ENCODE measurements at places on chromosomes 5 and 9.

- DNase-seq: no peak
These were observed 1.5 kb downstream of the RNF44 start for GRCh38 chr5:176535664-176536131.

- no peak for DNase-seq
These were observed 14.0 kb downstream of the SNX18 start for GRCh38 chr5:54531546-54531945.

- no peak for DNase-seq
These were observed 71.6 kb upstream of the GALNT10 start for GRCh38 chr5:154118893-154119336.

DNA sequence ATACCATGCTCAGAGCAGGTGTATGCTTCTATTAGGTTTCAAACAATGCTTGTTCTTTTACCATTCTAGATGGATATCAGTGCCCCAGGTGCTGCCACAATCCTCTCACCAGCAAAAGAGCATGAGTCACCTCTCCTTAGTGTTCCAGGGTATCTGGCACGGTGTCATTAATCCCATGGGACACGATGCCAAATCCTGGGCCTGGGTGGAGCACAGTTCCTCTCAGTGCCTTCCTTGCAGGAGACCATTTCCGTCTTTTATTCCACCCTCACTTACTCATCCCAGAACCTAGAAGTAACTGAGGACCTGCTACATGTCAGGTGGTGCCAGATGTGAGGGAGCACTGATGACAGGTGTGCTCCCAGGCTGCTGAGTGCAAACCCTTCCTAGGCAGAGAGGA, 1.3 kb upstream of the OR13J1 start:
- DNase-seq: no peak

- DNase-seq: no peak
These were observed 343.1 kb downstream of the CTNND2 start for GRCh38 chr5:11560915-11561697.

- no peak for DNase-seq
These were observed 5.8 kb downstream of the TRAF1 start for GRCh38 chr9:120920806-120921178.

- DNase-seq: no peak
These were observed 12.1 kb downstream of the ADAM19 start for GRCh38 chr5:157563373-157563928.

- no peak for DNase-seq
These were observed 154.5 kb downstream of the YIPF5 start for GRCh38 chr5:144015961-144016360.

GRCh38 chr9:101172616-101173015, 144.1 kb downstream of the PLPPR1 start:
- DNase-seq: no peak

- DNase-seq: no peak
These were observed 37.2 kb downstream of the NTNG2 start for GRCh38 chr9:132199056-132199455.

GRCh38 chr5:115599924-115600323, 2.4 kb downstream of the TICAM2 start:
- no peak for DNase-seq

DNA sequence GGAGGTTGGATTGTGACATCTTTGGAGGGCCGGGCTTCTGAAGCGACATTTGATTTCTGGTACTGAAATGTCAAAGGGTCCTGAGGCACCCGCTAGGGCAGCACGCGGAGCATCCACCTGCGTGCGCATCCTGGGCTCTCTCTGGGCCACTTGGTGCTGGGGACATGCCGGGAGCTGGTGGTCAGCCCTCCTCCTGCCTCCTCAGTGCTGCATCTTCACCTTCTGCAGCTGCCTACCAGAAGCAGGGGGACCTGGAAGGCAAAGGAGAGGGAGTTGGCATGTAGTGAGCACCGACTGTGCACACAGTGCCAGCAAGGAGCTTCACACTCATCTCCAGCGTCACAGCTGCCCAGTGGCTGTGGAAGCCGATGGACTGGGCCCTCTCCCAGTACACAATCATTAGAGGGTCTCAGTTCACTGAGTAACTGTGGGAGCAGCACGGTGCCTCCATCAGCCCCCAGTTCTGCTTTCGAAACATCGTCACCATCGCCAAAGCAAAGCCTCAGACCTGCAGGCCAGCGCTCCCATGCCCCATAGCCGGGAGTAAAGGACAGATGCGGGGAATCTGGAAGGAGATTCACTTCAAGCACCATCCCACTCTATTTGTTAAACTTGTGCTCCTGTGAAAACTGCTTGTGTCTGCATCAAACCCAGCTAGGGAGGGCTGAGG, 138.4 kb downstream of the KCNIP1 start:
- no peak for DNase-seq

GRCh38 chr9:111381006-111381405, 51.0 kb upstream of the OR2K2 start:
- no peak for DNase-seq

DNA sequence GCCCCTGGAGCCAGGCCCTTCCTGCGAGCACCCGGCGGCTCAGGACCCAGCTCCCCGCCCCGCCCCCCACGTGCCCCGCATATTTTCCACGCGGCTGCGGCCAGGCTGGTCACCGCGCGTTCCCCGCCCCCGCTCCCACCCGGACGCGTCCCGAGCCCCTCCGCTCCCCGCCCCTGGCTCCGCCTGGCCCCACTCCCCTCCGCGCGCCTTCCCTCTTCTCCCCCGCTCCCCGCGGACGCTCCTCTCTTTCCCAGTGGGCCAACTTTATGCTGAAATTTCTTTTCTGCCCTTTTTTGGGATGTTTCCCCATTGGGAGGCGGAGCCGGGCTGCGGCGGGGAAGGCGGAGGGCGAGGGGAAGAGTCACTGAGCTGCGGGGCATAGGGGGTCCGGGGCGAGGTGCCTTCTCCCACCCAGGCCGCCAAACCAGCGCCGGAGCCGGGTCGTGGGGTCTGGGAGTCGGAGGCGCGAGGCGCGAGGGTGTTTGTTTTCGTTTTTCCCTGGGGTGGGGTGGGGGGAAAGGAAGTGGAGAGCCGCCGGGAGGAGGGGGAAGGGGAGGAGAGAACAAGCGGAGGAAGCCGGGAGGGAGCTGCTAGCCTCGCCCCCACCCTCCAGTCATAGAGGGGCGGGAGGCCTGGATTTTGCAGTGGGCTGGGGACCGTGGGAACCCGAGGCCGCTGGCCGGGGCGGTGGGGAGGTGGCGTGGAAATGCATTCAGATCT, 1.0 kb upstream of the TPM2 start:
- no peak for DNase-seq

DNA sequence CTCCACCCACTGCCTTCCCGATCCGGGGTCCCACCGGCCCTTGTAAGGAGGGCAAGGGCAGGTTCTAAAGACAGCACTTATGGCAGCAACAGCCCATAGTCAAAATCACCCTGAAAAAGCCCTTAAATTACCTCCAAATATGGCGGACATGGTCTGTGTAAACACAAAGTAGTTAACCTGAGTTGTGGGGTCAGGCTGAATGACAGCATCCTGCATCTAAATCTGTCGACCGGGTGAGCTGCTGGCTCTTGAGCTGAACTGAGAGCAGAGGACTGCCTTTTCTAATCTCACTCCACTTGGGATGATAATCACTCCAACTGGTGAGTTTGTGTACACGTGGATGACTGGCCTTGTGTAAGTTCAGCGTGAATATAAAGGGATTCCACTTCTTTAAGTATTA, 249.6 kb downstream of the DENND1A start:
- DNase-seq: no peak

- DNase-seq: no peak
These were observed 60.1 kb upstream of the SLC30A5 start for GRCh38 chr5:69033690-69034089.

DNA sequence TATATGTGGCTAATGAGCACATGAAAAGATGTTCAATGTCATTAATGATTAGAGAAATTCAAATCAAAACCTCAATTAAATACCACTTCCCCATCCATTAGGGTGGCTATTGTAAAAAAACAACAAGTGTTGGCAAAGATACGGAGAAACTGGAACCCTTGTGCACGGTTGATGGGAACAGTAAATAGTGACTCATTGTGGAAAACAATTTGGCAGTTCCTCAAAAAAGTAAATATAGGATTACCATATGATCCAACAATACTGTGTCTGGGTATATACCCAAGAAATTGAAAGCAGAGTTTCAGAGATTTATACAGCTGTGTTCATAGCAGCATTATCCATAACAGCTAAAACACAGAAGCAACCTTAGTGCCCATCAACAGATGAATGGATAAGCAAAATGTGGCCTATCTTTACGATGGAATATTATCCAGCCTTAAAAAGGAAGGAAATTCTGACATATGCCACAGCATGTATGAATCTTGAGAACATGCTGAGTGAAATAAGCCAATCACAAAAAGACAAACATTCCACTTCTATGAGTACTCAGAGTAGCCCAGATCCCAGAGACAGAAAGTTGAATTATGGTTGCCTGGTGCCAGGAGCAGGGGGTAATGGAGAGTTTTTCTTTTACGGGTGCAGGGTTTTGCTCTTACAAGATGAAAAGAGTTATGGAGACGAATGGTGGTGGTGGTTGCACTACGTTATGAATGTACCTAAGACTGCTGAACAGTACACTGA, 41.4 kb upstream of the LRRC14B start:
- no peak for DNase-seq

GRCh38 chr9:99368341-99369326, 146.6 kb downstream of the SEC61B start:
- no peak for DNase-seq

DNA sequence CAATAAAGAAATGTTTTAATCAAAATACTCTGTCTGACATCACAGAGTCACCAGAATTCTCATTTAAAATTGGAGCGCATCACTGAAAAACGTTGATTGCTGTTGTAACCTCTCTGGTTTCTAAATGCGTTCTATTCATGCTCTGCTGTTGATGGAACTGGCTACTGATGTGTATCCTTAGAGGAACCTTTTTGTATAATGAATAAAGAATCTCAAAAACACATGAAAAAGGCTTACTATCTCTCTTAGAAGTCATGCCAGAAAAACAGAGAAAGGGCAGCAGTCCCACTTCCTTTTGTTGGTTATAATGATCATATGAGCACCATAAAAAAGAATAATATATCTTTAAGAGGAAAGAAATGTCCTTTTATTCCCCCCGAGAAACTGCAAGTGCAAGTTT, 615.5 kb downstream of the TLE1 start:
- DNase-seq: no peak

GRCh38 chr9:133656211-133657119, 20.3 kb downstream of the DBH start:
- no peak for DNase-seq

DNA sequence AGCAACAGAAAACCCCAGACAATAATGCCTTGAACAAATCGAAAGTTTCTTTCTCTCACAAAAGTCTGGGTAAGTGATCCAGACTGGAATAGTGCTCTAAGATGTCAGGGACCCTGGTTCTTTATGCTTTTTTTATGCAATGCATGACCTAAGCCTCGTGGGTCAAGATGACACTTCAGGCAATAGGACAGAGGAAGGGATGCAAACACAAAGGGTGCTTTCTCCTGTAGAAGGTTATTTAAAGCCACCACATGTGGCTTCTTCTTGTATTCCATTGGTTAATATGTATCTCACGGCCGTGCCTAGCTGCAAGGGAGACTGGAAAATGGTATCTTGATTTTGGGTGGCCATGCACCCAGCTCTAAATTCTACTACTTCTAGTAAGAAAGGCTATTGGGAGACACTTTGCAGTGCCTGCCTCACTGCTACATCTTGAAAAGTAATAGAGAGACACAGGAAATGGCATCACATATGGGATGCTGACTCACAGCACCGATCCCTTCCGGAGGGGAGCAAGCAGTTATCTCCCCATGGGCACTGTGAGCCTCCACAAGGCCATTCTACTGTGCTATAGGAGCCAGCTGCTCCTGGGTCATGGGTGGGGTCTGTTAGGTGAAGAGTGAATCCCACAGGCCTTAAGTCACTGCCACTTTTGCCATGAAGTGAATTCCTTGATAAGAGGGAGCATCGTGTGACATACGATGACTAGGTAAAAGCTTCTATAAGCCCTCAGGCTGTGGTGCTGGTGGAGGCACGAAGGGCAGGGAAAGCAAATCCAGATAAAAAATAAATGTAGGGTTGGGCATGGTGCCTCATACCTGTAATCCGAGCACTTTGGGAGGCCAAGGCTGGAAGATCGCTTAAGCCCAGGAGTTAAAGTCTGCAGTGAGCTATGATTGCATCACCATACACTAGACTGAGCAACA, 32.5 kb upstream of the RAB14 start:
- no peak for DNase-seq

GRCh38 chr9:80496901-80497556, 925.3 kb downstream of the TLE4 start:
- no peak for DNase-seq

- DNase-seq: no peak
These were observed 112.6 kb downstream of the EHMT1 start for GRCh38 chr9:137731216-137731946.

GRCh38 chr9:20378851-20379250, 243.4 kb downstream of the MLLT3 start:
- DNase-seq: no peak

- DNase-seq: no peak
These were observed 185.3 kb downstream of the SLIT3 start for GRCh38 chr5:169115461-169116124.

DNA sequence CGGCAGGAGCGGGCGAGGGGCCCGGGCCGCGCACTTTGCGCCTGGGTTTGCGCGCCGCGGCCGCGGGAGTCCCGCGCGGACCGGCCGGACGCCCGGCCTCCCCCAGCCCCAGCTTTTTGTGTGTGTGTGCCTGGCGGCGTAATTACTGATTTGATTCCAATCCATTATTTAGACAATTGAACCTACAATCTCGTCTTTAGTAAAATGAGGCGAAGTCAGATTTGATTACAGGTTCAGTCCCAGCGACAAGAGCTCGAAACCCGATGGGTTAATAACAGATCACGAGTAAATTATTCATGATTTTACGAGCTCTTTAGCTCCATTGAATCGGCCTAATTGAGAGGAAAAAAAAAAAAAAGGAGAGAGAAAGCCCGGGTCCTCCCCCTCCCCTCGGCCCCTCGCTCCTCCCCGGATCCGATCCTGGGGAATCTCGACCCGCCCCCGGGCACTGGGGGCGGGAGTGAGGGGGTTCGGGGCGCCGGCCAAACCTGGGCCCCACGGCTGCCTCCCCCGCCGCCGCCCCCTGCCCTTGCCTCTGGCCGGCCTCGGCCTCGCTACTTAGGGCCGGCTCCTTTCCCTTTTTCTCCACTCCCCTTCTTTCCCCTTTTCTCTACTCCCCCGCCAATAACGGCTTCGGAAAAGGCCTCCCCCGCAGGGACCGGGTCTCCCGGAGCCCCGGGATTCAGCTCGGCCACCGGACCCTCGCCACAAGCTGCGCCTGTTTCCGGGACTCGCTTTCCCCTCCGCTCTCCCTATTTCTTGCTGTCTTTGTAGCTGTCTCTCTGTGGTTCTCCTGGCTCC, 6.6 kb downstream of the LHX2 start:
- no peak for DNase-seq

GRCh38 chr5:142754031-142754430, 16.1 kb upstream of the ARHGAP26 start:
- DNase-seq: no peak

Data from esophagus squamous epithelium (tissue), 5 donors.